ENCODE measurements at places on chromosomes 16 and 17. TPM values are rescaled to one million over a fixed set of nuclear protein-coding genes. Genes with fewer than 3 reads are reported as not detected.
A peak's percentile ranks its signal among the peaks of the same experiment; 100 is the strongest.

DNA sequence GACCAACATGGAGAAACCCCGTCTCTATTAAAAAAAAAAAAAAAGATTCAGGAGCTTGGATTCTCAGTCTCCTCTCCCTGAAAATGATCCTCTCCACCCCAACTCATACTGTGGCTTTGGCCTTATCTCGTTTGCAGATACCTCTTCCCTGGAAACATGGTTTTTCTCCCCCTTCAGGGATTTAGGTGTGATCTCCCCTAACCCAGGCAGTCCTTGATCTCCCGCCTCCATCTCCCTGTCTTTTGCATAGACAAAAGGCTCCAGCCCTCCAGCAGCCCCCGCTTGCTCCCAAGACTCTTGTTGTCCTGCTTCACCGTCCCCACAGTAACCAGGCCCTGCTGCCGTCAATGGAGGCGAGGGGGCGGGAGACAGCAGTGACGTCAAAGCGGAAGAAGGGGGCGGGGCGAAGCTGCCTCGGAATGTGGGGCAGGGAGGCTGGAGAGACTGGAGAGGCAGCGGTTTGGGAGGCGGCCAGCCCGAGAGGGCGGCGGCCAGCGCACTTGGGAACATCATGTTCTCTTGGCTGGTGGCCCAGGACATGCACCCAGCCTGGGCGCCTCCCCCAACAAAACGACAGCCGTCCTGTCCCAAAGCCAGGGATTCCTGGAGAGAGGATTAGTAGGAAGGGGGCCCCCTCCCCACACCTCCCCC is 1.9 kb upstream of the PER1 start:
- DNase-seq, result peak; percentile 100

FCSK gene
- 13.8 TPM for total RNA-seq

GRCh38 chr17:8398980-8399379 is 1.4 kb upstream of the RNF222 start:
- no peak for DNase-seq

DNA sequence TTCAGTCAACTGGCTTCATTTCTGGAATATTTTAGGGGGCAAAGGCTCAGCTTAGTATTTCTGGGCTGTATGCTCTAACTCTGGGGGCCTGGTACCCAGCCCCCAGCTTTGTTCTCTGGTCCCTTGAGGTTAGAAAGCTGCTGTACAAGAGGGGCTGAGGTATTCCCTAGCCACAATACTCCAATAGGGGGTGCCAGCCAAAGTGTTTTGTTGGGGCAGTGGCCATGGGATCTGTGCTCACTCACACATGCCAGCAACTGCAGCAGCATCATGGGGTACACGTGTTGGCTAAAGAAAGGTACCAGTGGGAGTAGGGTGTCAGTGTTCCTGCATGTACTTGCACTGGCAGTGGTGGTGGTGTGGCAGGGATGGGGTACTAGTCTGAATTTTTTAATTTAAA is 257.3 kb downstream of the CA10 start:
- no peak for DNase-seq

DNA sequence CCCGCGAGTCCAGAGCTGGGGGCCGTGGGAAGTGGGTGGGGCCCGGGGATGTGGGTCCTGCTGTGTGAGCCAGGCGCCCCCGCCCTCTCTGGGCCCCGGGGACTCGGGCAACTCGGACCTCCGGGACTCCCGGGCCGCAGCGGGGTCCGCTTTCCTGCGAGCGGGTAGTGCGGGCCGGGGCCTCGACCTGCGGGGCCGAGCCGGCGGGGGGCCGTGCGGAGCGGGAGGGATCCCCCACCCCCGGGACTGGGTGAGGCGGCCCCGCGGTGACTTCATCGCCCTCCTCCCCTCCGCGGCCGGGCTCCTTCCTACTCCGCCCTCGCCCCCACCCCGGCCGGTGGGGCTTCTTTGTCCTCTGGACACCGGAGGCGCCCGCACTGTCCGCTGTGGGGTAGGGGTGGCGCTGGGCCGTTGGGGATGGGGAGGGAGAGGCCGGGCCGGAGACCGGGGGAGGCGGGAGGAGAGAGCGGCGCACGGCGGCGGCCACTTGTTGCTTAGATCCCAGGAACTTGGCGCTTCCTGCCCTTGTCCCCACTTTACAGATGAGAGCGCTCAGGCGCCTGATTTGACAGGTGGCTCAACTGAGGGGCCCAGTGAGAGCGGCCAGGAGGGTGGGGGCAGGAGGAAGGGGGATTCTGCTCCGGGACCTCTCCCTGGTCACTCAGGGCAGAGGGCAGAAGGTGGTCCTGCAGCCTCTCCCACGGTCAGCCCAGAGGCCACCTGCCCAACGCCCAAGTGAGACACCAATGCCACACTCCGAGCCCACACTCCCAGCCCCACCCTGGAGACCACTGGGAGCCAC is 874 bp downstream of the CMTM3 start:
- DNase-seq, result peak; percentile 51

PIRT gene
- total RNA-seq, result not detected

GRCh38 chr16:55284718-55285099 is 39.3 kb upstream of the IRX6 start:
- DNase-seq, result no peak

DNA sequence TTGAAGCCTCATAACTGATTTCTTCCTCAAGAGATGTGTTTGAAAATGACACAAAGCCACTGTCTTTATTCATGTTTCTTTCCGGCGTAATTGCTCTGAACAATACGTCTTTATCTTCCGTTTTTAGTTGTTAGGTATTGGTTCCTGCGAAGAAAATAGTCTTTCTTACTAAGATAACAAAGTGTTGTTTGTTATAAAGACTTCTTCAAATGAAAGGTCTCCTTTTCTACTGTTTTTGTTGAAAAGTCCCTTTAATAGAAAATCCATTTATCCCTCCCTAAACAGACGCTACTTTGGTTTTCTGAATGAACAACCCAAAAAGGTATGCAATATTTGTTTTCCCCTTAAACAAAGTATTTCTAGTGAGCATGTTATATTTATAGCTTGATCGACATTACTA is 469.1 kb downstream of the KCNJ18 start:
- no peak for DNase-seq

DNA sequence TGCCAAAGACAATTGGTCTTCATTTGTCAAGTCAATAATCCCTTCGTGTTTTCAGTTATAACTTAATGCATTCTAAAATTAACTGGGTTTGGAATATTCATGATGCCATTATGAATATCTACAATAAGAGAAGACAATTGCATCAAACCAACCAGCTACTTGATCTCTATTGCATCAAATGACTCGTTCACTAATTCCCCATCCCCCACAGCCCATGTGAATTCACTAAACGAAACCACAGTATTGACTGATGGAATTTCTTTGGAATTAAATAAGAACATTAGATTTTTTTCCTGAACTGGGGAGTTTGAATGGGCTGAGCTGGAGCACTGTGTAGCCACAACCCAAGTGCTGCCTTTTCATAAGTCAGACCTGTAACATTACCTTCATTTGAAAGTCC is 65.3 kb downstream of the HS3ST3B1 start:
- DNase-seq, result no peak

GRCh38 chr17:78716814-78717393 is 65.2 kb downstream of the CYTH1 start:
- DNase-seq, result peak; percentile 90

TK2 gene
- total RNA-seq, result 21.2 TPM

GRCh38 chr16:28596840-28597691 is at the start of gene SULT1A2:
SULT1A2 (minus strand) TSS chr16:28597050; CDS start chr16:28595930, 1,120 bp downstream.
- peak; percentile 72 for DNase-seq

OTOP2 gene
- total RNA-seq, result not detected

DNA sequence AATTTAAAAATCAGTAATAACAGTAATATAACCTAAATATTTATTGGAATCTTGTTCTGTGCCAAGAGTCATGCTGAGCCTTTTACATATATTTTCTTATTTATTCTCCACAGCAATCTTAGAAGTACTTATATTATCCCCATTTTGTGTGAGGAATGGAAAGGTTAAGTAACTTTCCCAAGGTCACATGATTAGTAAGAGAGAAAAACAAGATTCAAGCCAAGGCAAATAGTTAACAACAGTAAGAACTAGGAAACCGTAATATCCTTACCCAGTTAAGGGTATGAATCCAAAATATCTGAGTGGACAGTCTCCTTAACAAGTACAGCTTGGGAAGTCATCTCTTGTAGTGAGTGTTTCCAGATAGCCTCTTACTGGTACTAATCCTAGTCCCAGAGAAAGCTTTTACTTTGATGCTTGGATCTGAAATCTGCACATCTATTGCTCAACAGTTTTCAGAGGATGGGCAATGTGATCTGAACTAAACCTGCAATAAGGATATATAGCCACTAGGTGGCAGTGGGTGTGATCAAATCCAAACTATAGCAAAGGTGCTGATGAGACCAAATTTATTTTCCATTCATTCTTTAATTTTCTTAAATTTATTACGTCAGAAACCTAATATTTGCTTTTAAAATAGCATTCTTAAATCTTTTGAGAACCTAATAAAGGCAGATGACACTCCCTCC is 23.3 kb downstream of the SHISA6 start:
- DNase-seq, result no peak

GRCh38 chr17:46832945-46833839 is 14.7 kb upstream of the WNT3 start:
- no peak for DNase-seq

FADS6 gene
- total RNA-seq, result 0.16 TPM

- no peak for DNase-seq
Observed at GRCh38 chr16:85199069-85199725, 86.9 kb upstream of the CIBAR2 start.

All from pancreas (tissue), 10 donors.